Brain microvascular endothelial cell (primary cell): ENCODE measurements at places on chromosomes 1 and 21.

GRCh38 chr21:16402752-16403151, 673.0 kb downstream of the USP25 start:
- DNase-seq = no peak

- DNase-seq = no peak
Observed at GRCh38 chr1:156480411-156481192, 20.0 kb downstream of the MEF2D start.

DNA sequence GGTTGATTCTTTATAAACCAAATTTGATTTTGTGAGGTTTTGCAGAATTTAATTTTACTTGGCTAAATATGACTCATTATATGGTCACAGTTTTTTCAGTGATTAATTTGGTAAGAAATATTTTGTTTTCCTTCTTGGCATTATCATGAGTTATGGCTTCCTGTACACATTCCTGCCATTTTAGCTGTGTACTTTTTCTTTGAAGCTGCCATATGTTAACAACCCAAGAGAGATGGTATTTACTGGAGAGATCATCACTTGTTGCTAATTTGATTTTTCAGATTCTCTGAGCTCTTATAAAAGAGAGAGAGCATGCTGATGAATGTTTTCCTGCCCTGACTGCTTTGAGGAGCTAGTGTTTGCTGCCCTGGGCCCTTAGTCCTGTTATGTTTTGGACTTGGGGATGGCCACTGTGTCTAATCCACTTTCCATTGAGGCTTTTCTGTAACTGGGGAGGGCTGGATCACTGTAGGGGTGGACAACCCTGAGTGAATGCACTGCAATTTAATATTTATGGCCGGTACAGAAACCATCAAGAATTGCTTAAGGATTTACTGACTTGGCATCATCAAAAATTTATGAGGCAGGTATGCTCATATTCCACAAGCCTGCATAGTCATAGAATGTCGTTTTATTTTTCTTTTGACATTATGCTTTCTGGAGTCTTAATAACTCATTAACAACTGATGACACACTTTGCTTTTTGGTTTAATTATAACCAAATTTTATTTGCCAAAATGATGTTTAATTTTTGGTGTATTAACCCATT, 200.9 kb downstream of the DISC1 start:
- peak; percentile 31 for DNase-seq

- no peak for DNase-seq
Observed at GRCh38 chr1:219712506-219712905, 99.6 kb upstream of the ZC3H11B start.

DNA sequence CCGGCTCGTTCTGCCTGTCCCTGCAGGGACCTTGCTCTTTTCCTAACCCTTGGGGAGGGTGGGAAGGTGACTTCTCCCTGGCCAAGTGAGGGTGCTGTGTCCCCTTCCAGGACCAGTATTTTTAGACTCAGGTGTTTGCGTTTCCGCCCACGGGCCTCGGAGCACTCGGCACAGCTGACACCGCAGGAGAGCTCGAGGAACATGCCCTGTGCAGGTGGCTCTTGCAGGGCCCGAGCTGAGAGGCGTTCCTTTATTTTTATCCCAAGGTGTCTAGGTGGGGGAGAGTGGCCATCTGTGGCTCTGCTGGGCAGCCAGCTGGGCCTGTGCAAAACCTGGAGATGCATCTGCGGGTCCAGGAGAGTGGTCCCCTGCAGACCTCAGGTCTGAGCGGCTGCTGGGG, 16.0 kb downstream of the PLCH2 start:
- DNase-seq = no peak

- no peak for DNase-seq
Observed at GRCh38 chr1:52357397-52357796, 8.6 kb downstream of the CC2D1B start.

GRCh38 chr1:186903374-186904136, 74.8 kb downstream of the PLA2G4A start:
- DNase-seq = no peak

DNA sequence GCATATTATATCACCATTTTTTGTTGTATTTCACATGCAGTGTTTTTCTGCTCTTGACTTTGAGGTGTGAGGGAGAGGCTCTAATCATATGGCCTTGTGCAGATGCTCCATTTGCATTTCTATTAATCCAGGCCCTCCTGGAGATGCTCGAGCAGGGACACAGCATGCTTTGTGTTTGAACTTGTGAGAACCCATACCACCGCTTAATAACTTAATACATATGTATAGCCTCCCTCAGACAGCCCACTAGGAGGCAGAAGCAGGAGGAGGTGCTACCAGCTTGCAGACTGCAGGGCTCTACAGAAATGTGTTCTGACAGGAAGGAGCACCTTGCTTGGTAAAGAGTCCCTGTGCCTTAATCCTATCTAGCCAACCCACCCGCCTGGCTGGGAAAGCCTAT, 155.2 kb downstream of the BARHL2 start:
- no peak for DNase-seq

DNA sequence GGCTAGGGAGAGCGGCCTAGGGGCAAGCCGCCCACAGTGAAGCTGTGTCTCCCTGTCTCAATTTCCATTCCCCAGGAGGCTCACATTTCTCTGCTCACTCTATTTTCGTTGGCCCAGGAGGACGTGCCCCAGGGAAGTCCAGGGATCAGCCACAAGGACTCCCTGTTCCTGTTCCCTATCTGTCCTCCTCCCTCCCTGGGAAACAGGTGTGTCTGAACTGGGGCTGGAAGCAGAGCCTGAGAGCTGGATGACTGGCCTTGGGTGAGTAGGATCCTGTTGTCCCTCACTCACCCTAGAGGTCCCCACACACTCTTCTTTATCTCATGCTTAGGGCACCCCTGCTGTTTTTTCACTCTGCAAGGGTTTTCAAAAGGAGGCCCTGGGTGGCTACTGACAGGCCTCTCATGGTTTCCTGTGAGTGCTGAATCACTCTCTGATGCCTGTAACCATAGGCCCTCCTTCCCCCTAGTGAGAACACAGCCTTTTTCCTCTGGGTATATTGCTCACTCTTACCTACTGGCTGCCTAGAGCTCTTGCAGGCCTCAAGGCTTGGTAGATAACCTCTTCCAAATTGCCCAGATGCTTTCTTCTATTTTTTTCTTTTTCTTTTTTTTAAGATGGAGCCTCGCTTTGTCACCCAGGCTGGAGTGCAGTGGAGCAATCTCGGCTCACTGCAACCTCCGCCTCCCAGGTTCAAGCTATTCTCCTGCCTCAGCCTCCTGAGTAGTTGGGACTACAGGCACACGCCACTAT, 3.3 kb upstream of the UTP11 start:
- peak; percentile 93 for DNase-seq

DNA sequence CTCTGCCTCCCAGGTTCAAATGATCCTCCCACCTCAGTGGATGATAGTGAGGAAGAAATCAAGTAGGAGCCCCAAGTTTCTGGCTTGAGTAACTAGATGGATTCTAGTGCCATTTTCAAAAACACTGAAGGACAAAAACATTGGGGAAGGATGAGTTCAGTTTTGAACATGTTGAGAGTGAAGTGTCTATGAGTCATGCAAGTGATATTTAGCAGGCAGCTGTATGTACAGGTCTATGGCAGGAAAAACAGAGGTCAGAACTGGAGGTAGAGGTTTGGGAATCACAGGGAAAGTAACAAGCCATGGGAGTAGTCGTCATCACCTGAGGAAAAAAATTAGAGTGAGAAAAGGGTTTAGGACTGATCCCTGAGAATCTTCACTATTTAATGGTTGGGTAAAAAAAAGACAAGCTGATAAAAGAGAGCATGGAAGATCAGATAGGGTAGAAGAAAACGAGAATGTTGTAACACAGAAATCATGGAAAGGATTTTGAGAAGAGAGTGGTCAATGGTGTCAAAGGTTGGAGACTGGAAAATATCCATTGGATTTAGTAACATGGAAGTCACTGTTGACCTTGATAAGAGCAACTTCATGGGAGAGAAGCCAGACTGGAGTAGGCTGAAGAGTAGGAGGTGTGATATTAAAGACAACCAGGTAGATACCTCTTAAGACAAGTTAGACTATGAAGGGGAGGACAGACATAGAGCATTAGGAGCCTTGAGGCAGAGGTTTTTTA, 53.1 kb downstream of the DIPK1A start:
- no peak for DNase-seq

DNA sequence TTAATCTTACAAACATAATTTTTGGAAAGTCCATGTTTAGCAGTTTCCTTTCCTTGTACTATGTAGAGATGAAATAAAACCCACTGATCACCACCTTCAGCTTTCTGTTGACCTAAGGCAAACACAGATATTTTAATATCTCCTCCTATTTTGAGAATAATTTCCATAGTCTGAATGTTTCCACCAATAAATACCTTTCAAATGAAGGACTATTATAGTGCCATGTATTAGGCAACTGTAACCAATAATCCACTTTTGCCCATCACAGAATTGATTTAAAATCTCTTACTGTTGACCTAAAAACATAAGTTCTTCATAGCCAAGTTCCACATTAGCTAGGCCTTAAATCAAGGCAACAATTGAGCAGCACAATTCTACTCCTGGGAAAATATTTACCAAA, 1.8 kb downstream of the CDC42BPA start:
- no peak for DNase-seq
